ENCODE measurements at places on chromosomes 1 and 21. TPM values are rescaled to one million over a fixed set of nuclear protein-coding genes. Genes with fewer than 3 reads are reported as not detected.

Gene TENT5C
- total RNA-seq: 0.48 TPM

Gene ANKRD65
- 0.67 TPM for total RNA-seq

Gene GPR61
- 0.17 TPM for total RNA-seq

Gene TINAGL1
- 14.2 TPM for total RNA-seq

Gene HPCAL4
- not detected for total RNA-seq

Gene S100A5
- total RNA-seq: not detected

Gene GORAB
- 16.6 TPM for total RNA-seq

DNA sequence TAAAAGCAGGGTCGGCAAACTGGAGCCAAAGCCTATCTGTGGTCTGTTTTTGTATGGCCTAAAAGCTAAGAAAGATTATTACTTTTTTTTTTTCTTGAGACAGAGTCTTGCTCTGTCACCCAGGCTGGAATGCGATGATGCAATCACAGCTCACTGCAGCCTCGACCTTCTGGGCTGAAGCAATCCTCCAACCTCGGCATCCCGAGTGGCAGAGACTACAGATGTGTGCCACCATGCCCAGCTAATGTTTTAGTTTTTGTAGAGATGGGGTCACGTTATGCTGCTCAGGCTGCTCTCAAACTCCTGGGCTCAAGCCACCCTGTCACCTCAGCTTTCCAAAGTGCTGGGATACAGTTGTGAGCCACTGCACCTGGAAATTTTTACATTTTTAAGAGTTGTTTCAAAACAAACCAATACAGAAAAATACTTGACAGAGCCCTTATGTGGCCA lies 6.5 kb upstream of the GLRX2 start:
- DNase-seq: no peak

DNA sequence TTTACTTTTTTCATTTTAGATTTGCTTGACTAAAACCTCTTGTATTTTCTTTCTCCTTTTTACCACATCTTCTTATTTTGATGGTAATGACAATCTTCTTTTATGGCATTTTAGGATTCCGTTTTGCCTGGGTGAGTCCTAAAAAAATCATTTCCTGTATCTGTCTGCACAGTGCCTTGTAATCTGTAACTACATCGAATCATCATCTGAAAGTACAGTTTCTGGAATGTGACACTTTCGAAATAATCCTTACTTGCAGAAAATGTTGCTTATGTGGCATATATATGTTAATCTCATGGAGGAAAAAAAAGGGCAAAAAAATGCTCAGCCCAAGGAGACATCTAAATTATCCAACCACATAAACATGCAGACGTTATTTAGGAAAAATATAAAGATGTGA lies 29.0 kb downstream of the GREM2 start:
- DNase-seq: no peak

GRCh38 chr1:55913565-55913964 lies 665.8 kb downstream of the PLPP3 start:
- no peak for DNase-seq

- DNase-seq: no peak
Observed at GRCh38 chr1:246856371-246856770, 75.4 kb downstream of the AHCTF1 start.

DNA sequence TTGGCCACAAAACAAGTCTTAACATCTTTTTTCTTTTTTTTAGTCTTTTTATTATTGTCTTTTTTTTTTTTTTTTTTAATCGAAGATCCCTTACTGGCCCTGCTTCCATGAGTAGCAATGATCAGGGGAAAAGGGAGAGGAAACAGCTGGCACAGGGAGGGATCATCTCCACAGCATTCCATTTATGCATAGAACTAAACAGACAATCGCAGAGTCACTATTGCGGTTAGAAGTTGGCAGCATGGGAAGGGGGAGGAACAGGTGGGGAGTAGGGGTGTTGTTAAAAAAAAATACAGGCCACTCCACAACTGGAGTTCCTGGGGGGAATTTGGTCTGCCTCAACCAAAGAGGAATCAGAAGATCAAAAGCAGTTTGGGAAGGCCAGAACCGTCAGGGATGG lies 55.4 kb downstream of the C1orf185 start:
- DNase-seq: no peak

GRCh38 chr1:1239614-1240347 lies 6.7 kb downstream of the C1QTNF12 start:
- DNase-seq: no peak

DNA sequence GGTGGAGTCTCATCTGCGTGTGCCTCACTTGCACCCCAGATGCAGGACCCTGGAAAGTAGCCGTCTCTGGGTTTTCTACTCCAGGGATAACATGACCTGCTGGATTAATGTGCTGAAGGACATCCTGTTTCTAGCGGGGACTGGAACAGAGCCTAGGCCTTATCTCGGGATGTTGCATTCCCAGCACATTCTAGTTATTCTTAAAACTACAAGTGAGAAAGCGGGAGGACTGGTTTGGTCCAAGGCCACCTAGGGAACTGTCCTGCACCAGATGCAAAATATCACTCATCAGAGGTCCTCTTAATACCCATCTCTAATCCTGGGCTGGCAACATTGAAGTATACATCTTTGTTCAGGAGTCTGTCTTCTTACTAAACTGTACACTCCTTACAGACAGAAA lies 179.9 kb downstream of the ZC3H11B start:
- no peak for DNase-seq

- peak; percentile 92 for DNase-seq
Observed at GRCh38 chr1:25875856-25876692, 566 bp upstream of the PAQR7 start.

- DNase-seq: no peak
Observed at GRCh38 chr1:42450061-42450460, 5.8 kb downstream of the ZMYND12 start.

DNA sequence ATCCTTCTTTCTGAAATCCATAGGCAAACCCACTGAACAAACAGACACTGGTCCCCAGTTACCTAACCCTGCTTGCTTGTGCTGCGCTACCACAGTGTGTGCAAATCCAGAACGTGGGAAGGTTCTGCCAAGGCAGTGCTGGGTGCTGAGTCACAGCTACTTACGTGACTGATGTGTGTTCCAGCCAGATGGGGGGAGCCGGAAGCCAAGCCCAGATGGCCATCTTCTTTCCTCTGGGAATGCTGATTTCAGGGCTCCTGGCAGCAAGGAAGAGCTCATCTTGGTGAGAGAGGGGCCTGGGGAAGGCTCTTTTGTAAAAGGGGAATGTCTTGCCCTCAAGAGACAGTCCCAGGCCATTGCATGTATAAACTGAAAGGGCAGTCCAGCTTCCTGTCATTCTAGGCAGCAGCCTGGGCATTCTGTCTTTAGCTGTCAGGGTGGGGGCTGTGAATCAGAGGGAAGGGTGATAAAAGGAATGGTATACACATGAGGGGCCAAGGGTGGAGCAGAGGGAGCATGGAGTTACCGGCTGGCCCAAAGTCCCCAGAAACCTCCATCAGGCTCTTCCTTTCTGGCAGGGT lies 54.1 kb downstream of the CD46 start:
- DNase-seq: no peak

DNA sequence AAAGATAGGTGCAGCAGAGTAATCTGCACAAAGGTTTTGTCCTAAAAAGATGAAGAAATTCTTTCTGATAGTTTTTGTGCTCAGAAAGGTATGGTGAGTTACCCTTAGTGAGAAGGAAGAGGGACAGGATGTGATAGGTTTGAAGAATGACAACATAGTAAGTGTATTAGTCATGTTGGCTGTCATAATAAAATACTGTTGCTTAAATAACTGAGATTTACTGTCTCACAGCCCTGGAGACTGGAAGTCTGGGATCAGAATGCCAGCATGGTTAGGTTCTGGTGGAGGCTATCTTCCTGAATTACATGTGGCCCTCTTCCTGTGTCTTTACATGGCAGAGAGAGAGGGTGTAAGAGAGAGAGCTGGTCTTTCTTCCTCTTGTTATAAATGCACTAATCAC lies 965.2 kb downstream of the TTLL7 start:
- DNase-seq: no peak

GRCh38 chr1:94892604-94893254 lies 34.2 kb downstream of the CNN3 start:
- no peak for DNase-seq

DNA sequence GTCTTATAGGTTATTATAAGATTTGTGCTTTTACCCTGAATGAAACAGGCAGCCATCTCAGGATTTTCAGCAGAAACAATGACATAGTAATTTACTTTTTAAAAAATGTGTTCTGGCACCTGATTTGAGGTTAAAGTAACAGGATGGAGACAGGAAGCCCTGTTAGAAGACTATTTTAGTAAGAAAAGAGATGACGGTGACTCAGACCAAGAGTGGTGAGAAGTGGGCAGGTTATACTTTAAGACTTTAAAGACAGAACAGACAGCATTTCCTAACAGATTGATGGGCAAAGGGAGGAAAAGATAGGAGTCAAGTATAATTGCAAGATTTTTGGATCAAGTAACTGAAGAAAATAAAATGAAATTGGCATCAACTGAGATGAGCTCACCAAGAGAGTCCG lies 436.8 kb upstream of the NR5A2 start:
- DNase-seq: no peak

DNA sequence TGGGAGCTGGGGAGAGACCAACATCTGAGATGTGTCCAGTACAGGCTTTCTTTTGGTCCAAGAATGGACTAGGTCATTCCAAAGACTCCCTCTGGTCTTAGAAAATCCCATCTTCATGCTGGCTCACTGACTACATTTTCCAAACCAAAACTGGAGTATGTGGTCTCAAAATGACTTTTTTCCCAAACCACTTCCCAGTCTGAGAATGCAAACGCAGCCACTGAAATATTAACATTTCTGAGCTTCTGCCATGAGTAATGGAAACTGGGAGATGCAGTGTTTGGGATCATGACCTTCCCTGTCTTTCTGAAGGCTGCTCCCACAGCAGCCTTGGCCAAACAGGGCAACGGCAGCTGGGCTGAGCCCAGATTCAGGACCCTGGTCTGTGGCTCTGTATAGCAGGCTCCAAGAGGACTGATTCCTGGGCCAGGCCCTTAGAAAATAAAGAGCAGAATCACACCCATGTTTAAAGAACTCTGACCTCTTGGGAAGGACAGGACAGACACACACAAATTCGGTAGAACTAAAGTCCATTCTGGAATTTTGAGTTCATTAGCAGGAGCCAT lies 62.1 kb upstream of the CNTN2 start:
- no peak for DNase-seq

GRCh38 chr1:170194451-170194850 lies 48.7 kb downstream of the NTMT2 start:
- DNase-seq: no peak

DNA sequence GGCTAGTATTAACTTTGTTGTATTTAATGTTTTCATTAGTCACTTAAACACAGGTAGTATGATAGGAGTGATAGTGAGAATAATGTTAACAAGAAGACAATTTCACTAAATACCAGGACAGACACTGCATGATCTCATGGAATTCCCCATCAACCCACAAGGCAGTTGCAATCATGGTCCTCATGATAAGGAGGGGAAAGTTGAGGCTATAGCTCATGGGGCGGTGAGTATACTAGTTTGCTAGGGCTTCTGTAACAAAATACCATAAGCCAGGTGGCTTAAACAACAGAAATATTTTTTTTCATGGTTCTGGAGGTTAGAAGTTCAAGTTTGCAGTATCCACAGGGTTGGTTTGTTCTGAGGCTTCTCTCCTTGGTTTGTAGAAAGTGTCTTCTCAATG lies 115.8 kb downstream of the DSCAM start:
- DNase-seq: no peak

- no peak for DNase-seq
Observed at GRCh38 chr1:6434186-6434585, 9.6 kb downstream of the ESPN start.

- peak; percentile 43 for DNase-seq
Observed at GRCh38 chr21:46079352-46080170, 18.4 kb upstream of the COL6A2 start.

DNA sequence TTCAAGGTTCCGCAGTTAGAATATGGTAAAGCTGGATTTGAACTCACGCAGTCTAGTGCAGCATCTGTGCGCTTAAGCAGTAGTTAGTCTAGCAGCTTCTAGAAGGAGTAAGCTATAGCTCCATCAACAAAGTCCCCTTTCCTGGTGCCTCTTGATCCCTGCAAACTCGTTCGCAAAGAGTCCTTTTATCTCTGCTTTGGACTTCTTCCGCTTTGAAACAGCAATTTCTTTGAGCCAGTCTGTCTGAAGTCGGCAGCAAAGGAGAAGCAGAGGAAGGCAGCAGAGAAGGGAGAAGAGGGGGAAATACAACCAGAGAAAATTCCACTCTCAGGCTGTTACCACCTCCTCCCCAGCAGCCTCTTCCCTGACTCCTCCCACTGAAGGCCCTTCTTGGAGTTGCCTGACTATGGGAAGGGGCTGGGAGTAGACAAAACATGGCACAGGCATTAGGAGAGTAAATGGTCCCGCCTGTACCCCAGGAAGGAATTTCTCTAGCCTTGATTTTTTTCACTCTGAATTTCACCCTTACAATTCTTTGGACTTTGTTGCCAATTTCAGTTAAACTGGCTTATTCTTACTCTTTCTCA lies 25.9 kb downstream of the HSD3B2 start:
- peak; percentile 18 for DNase-seq

DNA sequence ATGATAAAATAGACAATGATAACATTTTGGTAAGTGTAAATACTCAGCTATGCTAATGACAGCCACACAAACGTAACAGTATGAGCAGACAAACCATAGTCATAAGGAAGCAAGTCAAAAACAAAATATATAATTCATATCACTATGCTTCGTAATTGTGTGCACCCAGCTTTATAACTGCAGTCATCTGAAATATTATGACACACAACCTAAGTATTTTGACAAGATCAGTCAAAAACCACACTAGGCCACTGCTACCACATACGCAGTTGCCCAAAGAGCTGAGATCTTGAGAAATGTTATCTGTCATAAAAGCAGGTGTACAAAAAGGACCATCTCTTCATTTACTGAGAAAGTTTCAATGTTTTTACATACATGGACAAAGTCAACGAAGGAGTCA lies 26.0 kb downstream of the RNASEL start:
- DNase-seq: no peak

GRCh38 chr1:58883888-58884482 lies 100.1 kb upstream of the JUN start:
- DNase-seq: no peak
